Stimulated activated CD8-positive, alpha-beta memory T cell treated with anti-CD3 and anti-CD28 coated beads, Interleukin-12 subunit alpha, Interleukin-12 subunit beta, amount 100 ng/mL, for 4 hours (primary cell): ENCODE measurements at places on chromosomes 3 and 15.

DNA sequence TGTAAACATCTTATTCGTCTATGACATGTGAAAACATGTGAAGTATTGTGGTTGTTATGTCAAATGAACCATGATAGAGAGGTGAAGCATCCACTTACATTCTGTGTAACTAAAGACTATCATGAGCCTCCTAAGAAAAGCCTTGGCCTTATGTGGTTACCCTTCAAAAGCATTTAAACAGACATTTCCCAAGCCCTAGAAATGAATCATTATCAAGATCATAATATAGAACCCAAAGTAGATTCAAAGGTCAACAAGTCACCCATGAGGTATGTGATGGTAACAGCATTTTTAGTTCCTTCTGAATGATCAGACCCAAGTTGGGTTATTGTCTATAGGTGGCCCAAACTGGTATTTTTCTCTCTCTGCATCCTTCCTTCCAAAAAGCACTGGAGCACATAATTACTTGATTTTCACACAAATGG lies 408.0 kb downstream of the TBL1XR1 start:
- no peak for DNase-seq

GRCh38 chr15:52440414-52440813 lies 88.3 kb downstream of the MYO5A start:
- no peak for DNase-seq

- no peak for DNase-seq
Measured at GRCh38 chr3:27824312-27825200, 102.4 kb upstream of the EOMES start.

DNA sequence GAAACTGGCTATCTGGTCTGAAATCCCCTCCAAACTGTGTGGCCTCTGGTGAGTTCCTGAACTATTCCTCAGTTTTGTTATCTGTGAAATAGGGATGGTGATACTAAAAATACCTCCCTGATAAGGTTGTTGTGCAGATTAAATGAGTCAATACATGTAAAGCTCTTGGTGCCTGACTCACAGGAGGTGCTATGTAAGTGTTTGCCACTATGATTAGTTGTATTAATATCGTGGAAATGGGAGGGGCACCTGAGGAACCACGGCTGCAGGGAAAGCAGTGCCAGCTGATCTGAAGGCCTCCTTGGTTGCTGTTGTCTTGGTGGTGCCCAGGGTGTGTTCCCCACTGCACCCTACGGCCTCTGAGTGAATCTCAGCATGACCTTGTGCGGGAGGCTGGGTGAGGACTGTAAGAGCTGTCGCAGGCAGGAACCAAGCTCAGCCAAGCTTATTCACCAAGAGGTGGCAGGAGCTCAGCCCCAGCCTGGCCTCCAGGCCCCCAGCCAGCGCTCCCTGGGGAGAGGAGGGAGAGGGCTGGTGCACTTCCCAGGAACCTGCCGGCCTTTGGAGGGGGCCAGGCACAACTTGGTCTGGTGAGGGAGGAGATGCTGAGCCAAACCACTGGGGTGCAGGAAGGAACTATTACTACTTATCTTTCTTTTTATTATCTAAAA lies 44.8 kb upstream of the CCDC174 start:
- DNase-seq = no peak

DNA sequence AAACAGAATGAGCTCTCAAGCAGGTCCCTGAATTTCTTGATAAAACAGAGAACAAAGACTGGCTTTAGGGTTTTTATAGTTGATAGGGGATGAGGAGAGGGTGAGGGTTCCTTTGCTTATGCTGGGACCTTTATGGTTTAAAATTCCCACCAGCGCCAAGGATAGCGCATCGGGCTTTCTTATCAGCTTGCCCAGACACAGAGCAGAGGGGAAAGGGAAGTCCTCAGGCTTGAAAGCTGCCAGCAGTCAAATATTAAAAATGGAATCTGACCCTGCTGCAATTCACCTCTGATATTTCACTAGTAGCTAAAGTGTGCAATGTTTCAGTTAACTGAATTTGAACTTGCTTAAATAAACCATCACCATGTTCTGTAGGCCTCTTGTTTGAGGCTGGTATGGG lies 55.0 kb upstream of the EPHA3 start:
- DNase-seq = no peak

GRCh38 chr3:107796791-107797190 lies 274.0 kb downstream of the BBX start:
- no peak for DNase-seq

GRCh38 chr3:123605789-123606234 lies 21.0 kb upstream of the HACD2 start:
- no peak for DNase-seq

DNA sequence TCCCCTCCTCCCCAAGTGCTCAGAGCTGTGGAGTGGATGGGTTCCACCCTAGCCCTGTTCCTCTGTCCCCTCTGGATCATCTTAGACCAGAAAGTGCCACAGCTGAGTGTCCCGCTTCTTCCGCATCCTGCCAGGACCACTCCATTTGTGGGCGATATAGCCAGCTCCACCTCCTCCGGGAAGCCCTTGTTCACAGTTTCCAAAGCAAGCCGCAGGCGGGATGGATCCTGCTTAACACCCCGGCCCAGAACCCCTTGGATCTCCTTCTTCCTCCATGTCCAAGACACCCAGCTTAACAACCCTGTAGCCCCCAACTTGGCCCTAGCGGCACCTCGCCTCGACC lies 490 bp upstream of the ALAS1 start:
- no peak for DNase-seq

- no peak for DNase-seq
Measured at GRCh38 chr3:175911937-175912336, 1052.8 kb downstream of the NAALADL2 start.

- DNase-seq = no peak
Measured at GRCh38 chr3:73933585-73933984, 308.8 kb upstream of the PDZRN3 start.

DNA sequence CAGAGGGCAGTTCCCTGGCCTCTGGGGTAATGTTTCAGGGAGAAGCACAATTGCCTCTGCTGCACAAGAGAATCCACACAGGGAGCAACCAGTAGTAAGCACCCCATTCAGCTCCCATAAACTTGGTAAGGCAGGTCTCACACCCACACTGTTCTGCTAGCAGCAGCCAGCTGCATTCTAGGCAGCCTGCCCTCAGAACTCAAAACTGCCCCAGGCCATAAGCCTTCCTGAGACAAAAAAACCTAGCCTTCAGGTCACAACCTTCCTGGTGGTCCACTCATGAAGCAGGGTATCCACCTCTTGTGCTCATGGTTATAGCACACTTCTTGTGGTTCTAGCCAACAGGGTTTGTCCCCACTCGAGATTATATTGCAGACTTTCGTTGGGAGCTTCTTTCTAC lies 33.7 kb upstream of the ABI3BP start:
- DNase-seq = no peak

DNA sequence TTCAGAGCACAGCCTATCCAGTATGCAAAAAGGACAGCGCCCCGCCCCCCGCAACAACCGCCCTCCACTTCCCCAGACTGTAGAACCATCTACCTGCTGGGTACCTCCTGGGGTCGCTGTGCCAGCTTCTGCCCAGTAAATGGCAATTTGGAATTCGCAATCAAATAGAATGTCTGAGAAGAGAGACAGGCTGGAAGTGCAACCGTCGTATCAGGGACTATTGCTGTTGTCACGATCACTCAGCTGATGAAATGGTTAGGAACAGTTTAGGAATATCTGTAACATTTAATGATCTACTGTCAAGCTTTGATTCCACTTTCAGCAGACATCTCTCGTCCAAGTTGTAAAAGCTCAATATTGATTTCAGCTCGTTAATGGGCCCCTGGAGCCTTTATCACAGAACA lies 13.3 kb upstream of the PARL start:
- DNase-seq = no peak
